WTC11 (cell line): ENCODE measurements at places on chromosomes 12 and 14. TPM values are rescaled to one million over a fixed set of nuclear protein-coding genes. Genes with fewer than 3 reads are reported as not detected.

The PTGER2 gene
- total RNA-seq = 0.92 to 1.2 TPM (median 0.99 TPM) in 3 replicates

DNA sequence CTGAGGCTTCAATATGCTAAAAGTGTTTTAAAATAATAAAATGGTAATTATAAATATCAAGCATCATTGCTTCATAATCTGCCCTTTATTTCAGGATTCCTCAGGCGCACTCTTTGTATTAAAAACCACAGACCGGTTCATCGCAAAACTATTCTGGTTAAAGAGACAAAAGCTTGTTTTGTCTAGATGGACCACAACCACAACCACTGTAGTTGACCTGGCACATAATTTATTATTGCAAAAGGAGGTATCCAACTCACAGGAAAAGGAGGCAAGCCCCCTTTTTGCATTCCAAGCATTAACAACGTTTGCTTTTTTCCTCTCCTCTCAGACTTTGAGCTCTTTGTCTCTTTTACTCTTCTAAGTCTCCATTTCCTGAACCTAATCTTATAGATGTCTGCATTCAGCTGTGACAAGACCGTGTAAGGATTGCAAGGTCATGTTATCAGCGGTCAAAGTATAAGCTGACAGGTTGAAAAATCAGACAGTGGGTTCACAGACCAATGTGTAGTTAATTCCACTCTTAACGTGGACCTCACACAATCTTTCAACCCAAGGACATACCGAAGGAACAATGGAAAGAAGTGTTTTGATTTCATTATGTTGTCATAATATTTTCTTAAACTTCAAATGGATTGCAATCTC is 1057.6 kb downstream of the GALC start:
- no peak for DNase-seq
- no peaks in the 10 kb centered on the region for H3K27me3 ChIP-seq
- H3K4me3 ChIP-seq = no peak overlapping the region
- H3K27ac ChIP-seq = no peak overlapping the region
- peaks cover 7% of the 10 kb centered on the region for H3K4me1 ChIP-seq
- no peaks in the 10 kb centered on the region for H3K36me3 ChIP-seq

GRCh38 chr14:55370883-55371455 is 40.7 kb downstream of the ATG14 start:
- no peaks in the 10 kb centered on the region for H3K27me3 ChIP-seq
- H3K27ac ChIP-seq = no peak overlapping the region
- H3K36me3 ChIP-seq = peaks cover 28% of the 10 kb centered on the region
- no peak overlapping the region for H3K4me3 ChIP-seq

GRCh38 chr12:5492562-5492961 is 60.7 kb downstream of the NTF3 start:
- no peak overlapping the region for H3K4me3 ChIP-seq
- H3K27ac ChIP-seq = no peak overlapping the region
- H3K4me1 ChIP-seq = peaks cover 5% of the 10 kb centered on the region
- H3K27me3 ChIP-seq = no peaks in the 10 kb centered on the region
- no peak for DNase-seq
- H3K36me3 ChIP-seq = no peaks in the 10 kb centered on the region

DNA sequence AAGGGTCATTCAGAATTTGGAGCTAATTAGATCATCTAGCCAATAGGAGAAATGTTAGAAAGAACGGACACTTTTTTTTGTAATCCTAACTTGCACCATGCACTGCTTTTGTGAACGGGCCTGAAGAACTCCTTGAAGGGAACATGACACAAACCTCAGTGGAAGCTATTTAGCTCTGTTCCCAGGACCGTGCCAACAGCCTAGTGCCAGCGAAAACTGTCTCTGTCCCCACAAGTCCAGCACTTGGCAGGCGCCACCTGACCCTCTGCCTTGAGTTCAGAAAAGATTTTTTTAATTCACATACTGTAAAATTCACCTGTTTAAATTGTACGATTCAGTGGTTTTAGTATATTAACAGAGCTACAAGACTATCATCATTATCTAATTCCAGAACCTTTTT is 31.3 kb upstream of the KCNA5 start:
- peaks cover 2% of the 10 kb centered on the region for H3K4me1 ChIP-seq
- no peaks in the 10 kb centered on the region for H3K27me3 ChIP-seq
- H3K4me3 ChIP-seq = no peak overlapping the region
- no peaks in the 10 kb centered on the region for H3K36me3 ChIP-seq
- no peak for DNase-seq
